Activated naive CD4-positive, alpha-beta T cell (primary cell): ENCODE measurements at places on chromosomes 5 and 9.

DNA sequence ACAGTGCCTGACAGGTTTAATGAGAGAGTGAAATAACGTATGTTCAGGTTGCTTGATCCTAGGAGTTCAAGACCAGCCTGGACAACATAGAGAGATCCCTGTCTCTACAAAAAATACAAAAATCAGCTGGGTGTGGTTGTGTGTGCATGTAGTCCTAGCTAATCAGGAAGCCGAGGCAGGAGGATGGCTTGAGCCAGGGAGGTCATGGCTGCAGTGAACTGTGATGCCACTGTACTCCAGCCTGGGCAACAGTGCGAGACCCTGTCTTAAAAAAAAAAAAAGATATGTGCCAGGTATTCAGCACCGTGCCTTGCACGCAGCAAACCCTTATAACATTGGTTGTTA, 38.8 kb upstream of the SPRY4 start:
- DNase-seq = no peak

- no peak for DNase-seq
These were observed 111.8 kb downstream of the LRRC70 start for GRCh38 chr5:62690421-62690820.

DNA sequence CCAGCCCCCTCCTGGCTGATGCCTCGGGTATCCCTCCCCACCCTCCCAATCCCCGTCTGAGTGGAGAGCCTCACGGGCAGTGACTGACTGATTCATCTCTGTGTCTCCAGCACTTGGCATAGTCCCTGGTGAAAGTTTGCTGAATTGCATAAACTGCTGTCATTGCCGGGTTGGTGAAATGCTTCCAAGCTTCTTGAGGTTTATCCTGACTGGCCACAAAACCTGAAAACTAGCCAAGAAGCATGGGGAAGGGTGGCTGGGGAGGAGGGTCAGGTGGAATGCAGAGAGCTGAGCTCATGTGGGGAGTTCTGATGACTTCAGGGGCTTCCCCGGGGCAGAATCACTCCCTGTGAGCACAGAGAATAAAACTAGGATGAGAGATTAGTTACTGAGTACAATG, 56.9 kb upstream of the GGTA1 start:
- no peak for DNase-seq

GRCh38 chr9:128093011-128093410, 25.0 kb downstream of the SLC25A25 start:
- DNase-seq = no peak

DNA sequence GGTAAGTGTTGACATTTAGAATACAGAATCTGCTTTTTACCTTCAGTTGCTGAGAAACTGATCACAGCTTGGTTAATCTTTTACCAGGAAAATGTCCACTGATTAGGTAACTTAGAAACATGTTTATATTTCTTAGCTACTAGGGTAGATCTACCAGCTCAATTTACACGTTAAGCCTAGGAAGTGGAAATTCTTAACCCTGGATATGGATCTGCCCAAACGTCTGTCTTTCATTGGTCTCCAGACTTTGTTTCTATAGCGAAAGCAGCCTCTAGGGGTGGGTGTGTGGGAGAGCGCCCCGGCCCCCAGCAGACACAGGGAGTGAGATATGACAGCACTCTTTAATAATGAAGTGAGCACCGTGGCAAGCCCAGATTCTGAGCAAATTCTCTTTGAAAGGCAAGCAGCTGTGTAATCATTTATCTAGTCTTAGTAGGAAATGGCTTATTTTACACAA, 141.6 kb upstream of the ZNF608 start:
- no peak for DNase-seq

DNA sequence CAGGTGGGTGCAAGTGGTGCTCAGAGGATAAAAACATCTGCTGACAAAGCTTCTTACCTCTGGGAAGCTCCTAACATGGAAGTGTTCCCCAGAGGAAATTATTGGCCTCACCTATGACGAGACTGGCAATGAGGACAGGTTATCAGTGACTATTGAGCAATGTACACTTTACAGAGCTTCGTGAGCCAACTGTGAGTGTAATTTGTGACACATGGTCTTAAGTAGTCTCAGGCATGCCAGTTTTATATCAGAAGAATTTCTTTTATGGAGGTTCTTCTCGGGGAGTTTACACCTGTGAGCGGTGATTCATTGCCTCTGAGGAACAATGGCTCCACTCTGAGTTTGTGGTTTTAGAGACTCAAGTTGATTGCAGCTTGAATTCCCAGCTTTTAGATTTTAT, 11.3 kb downstream of the ANKDD1B start:
- DNase-seq = no peak

DNA sequence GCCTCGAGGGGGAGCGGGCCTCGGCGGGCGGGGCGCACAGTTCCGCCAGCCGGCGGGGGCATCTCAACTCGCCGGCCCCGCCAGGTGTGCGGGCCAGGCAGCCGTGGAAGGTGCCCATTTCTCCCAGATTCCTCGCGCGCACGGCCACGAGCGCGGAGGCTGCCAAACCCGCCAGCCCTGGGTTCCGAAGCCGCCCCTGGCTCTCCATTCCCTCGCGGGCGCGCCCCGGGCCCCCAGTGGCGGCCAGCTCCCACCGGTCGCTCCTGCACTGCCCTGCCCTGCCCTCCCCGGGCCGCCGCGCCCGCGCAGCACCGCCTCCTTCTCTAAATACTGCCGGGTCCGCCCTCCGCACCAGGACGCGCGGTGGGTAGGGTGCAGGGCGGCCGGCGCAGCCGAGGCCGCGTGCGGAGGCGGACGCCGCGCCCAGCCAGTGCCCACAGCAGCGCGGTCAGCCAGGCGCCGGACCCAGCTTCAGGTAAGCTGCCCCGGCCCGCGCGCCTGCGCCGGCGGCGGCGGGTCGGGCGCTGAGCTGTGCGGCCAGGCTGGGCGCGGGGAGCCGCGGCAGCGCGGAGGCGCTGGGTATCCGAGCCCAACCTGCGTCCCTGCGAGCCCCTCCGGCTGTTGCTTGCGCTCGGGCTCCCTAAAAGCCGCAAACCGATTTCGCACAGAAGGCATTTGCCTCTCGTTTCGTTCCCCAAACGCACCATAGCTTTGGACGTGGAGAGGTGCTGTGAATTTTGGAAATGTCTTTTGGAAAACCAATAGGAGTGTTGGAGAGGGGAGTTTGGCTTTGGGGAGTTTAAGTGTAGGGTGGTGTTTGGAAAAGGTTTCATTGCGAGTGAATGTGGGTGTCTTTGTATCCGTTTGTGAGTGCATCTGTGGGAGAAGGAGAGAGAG, at the start of gene TMEM171:
TSS of gene TMEM171 (plus strand) at position 354 of the 897 bp plus-strand sequence. CDS start 2,799 bp downstream, outside the sequence.
- DNase-seq = no peak

- no peak for DNase-seq
These were observed 220.2 kb downstream of the DMAC1 start for GRCh38 chr9:7579351-7579750.

DNA sequence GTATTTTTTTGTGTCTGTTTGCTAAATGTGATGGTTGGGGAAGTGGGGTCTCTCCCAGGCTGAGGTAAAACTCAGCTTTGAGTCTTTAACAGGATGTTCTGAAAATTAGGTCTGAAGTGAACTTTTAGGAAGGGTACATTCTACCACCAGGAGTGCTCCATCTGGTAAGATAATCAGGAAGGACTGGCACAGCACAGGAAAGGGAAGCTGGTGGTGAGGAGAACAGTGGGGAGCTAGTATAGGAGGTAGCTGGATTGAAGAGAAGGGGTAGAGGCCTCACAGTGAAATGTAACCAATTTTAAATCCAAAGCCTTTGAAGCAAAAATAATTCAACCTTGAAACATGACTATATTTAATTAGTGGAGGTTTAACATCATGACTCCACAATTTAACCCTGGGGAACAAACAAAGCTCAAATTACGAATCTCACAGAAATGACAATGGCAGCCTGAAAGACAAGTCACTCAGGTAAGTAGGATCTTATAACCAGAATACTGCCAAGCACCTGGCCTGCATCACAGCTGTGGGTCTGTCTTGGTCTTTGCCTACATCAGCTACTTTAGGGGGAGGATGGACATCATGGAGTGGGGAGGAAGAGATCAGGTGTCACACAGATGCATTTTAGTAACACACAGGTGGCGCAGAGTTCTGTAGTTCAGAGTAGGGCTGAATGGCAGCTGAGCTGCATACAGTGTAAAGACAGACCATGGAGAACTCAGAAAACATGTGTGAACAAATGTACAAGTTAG, 445.3 kb downstream of the DMRT2 start:
- DNase-seq = no peak

DNA sequence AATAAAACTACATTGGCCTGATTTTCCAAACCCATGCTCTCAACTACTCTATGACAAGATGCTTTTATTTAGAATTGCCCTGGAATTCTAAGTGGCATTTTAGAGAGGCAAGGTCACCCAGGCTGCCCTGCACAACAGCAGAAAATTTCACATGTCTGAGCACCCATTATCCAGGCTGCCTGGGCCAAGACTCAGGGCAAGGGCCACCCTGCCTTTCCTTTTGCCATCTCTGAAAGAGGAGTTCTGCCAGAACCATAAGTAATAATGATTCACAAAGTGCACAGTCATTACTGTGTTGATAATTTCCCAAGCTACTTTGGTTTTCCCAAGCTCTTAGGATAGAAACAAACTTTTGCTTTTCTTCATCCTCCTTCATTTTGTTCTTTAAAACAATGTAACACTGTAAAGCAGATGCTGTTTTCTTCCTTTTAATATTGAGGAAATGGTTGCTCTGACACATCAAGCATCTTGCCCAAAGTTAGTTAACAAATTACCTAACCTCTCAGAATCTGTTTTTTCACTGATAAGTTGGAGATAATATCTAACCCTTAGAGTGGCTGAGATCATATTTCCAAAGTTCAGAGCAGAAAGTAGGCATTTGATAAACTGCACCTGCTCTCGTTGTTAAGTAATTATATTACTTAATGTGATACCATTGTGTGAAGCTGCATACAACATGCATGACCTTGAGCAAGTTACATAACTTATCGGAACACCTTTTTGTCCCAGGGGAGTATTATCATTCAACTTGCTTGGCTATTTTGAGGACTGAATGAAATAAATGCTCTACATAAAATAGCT, 325.6 kb downstream of the PRELID2 start:
- DNase-seq = no peak

GRCh38 chr9:19471737-19472648, 63.2 kb downstream of the ACER2 start:
- DNase-seq = no peak

- DNase-seq = no peak
These were observed 66.8 kb downstream of the IPPK start for GRCh38 chr9:92603100-92603499.

DNA sequence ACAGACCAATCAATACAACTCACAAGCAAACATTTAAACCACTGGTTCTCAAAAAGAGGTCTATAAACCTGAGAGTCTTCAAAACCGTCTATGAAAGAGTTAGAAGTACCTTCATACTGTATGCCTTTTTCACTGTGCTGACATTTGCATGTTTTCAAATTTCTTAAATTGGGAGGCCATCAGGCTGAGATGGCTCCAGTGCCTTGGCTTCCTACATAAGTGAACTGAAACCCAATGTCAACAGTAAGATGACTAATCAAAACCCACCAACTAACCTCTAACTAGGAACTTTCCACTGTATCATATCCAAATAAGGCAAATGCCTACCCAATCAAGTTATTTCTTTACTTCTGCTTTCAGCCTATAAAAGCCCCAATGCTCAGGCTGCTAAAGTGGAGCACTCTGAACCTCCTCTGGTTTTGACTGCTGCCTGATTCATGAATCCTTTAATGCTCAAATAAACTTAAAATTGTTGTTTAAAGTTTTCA, 35.1 kb downstream of the FAM13B start:
- DNase-seq = no peak

- DNase-seq = no peak
These were observed 35.8 kb upstream of the MEGF10 start for GRCh38 chr5:127254729-127255284.

DNA sequence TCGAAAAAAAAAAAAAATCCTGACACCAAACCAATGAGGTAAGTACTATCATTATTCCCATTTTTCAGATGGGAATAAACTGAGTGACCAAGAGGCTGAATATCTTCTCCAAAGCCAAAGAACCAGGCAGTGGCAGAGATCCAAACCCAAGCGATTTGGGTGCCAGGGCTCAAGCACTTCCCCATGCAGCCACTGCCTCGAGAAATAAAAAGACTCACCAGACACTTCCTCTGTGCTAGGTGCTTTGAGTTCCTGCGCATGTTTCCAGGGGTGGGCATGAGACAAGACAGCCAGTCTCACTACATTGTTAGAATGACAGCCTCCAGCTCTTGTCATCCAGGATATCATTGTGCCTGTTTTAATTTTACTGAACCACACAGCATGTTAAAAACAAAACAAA, 2.3 kb upstream of the RPL26L1 start:
- no peak for DNase-seq

- no peak for DNase-seq
These were observed 1.6 kb downstream of the ARSI start for GRCh38 chr5:150301170-150301505.
